Activated CD4-positive, alpha-beta T cell treated with anti-CD3 and anti-CD28 coated beads, Interleukin-2, amount 10 ng/mL, durations not matched to agents 7 days and 5 days (primary cell): ENCODE measurements at places on chromosomes 2 and 18. TPM values are rescaled to one million over a fixed set of nuclear protein-coding genes. Genes with fewer than 3 reads are reported as not detected.

DNA sequence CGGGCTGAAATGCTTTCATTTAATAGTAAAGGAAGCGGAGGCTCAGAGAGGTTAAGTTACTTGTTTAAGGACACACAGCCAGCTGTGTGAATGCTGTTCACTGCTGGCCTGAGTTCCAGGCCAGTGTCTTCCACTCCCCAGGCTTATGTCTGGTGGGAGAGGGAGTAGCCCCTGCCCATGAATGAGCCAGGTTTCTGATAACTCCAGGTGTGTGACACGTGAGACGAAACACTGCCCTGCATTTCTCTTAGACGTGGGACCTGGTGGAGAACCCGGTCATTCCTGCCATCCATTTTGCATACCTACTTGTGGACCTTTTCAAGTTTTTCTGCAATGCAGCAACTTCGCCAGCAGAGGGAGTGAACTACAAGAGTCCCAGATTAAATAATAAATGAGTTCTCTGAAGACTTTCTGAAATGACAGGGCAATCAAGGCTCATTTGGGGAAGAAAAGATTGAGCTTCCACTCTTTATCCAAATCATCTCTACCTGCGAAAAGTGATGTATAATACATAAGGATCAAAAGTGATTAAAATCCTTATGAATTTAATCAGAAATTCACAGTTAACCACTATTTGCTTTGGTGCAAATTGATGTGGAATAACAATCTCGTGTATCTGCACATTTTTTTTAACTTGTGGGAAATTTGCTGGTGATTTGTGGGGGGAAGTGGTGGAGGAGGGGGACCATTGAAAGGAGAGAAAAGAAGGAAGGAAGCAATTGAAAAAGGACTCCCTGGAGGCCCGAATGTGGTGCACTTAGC, 79.4 kb upstream of the ASB18 start:
- peak; percentile 65 for DNase-seq

GRCh38 chr2:241030333-241030680, 31.9 kb downstream of the SNED1 start:
- no peak for DNase-seq

- no peak for DNase-seq
Observed at GRCh38 chr18:46812311-46812710, 55.5 kb upstream of the ST8SIA5 start.

DNA sequence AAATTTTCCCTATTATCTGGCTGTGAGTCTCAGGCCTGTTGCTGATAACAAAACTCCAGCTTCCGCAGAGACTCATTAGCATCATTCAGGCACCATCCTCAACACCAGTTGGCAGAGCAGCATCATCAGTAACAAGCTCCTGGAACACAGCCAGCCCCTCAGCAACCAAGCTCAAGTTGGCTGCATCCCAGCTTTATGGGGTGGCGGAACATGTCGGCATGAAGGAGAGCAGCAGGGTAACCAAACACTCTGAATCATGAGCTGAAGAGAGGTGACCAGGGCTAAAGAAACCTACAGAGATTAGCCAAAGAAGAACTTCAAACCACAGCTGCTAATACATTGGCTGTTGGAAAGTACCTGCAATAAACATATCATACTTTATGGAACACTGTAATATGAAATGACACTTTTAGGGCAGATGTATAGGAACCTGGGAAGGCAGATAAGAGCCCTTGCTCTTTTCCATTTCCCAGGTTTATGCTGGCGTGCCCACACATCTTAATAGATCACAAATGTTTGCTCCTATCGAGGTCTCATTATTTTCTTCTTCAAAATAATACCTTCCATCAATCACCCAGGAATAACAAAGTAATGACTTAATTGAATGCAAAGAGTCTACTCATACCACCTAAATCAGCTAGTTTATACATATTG, 63.8 kb downstream of the PDE11A start:
- DNase-seq: no peak

The MOCOS gene
- 0.17 TPM for total RNA-seq
